ENCODE measurements at places on chromosomes 3 and 15.

GRCh38 chr3:15151166-15151565 is 52.2 kb upstream of the RBSN start:
- no peak for DNase-seq

DNA sequence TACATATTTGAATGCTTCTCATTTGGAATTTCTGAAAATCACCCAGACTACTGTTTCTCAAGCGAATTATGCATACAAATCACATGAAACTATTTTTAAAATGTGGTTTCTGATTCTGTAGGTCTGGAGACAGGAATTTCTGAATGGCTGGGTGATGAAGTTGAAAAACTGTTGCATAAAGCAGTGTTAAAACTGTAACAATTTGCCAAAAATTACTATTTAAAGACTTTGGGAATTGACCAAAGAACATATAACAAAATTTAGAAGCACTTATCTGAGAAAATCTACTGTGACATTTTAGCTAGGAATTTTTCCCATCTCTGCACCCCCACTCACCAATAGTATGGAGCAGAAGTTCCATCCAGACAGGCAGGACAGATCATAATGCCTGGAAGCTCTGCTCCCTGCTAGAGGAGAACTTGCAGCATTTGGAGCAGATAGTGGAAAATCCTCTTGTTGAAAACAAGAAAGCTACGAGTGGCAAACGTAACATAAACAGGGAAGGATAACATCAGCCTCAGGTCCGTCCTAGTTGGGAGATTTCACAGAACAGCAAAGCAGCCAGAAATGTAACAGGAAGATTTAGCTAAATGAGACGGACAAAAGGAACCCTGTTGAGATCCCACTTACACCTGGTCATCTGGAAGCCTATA is 132.3 kb upstream of the MCTP2 start:
- no peak for DNase-seq

- DNase-seq: no peak
Measured at GRCh38 chr3:101784855-101785613, 6.0 kb downstream of the NXPE3 start.

DNA sequence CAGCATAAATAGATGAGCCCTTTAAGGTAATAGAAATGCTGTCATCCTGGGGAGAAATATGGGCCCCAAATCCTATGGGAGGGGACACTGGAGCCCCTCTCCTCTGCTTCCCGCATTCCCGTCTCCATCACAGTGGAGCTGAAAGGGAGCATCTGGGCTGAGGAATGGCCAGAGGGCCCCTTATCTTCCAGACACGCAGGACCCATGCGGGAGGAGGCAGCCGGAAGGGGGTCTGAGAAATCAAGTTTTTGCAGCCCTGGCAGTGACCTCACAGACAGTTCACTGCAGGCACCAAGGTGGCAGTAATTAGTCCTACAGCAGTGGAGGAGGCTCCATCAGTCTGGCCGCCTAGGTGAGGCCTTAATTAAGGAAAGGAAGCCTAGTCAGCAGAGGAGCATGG is 80.2 kb downstream of the RAB11A start:
- no peak for DNase-seq

GRCh38 chr3:192655628-192656027 is 71.7 kb downstream of the FGF12 start:
- DNase-seq: no peak

- DNase-seq: no peak
Measured at GRCh38 chr3:170488802-170489201, 70.1 kb downstream of the CLDN11 start.

DNA sequence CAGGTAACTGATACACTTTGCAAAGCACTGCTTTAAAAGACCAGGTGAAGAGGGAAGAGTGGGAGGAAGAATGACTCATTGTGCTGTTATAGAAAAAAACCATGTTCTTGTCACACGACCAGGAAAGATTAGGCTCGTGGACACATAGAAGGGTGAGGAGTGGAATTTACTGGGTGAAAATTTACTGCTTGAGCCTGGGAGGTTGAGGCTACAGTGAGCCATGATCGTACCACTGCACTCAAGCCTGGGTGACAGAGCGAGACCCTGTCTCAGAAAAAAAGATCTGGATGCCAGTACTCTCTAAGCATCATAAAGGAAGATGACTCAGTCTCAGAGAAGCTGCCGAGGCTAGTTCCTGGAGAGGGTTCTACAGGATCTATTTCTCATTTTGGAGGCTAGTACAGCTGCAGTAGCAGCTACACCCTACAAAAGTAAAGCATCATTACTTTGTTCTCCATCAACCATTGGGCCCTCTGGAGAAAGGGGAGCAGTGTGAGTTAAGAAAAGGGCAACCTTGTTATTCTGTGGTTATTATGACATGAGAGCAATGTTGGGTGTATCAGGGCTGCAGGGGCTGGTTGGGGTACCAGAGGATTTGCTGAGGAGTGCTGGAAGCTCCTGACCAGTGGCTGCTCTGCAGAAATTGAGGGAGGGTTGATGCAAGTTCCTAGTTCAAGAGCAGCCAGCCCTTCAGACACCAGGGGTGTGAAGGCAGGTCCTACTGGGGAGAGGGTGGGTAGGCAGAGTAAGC is 75.4 kb downstream of the CMTM8 start:
- DNase-seq: no peak

DNA sequence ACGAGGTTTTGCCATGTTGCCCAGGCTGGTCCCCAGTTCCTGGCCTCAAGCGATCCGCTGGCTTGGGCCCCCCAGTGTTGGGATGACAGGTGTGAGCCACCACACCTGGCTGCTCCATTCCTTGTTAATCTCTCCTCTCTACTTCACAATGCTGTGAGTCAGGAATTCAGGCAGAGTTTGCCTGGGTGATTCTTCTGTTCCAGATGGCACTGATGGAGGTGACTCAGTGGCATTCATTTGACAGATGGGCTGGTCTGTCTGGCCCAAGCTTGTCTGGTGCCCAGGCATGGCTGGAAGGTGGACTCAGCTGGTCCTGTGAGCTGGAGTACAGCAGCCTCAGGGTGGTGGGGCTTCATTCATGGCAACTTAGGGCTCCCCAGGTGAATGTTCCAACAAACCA is 43.2 kb downstream of the SLC6A20 start:
- no peak for DNase-seq

- no peak for DNase-seq
Measured at GRCh38 chr3:64813326-64813725, 125.5 kb upstream of the ADAMTS9 start.

GRCh38 chr15:55515491-55515890 is 7.5 kb upstream of the DNAAF4 start:
- no peak for DNase-seq

- DNase-seq: no peak
Measured at GRCh38 chr3:8539419-8539818, 37.8 kb downstream of the LMCD1 start.

- DNase-seq: no peak
Measured at GRCh38 chr3:117356091-117356705, 646.6 kb downstream of the TUSC7 start.

GRCh38 chr3:87694678-87695077 is 364.1 kb downstream of the CGGBP1 start:
- DNase-seq: no peak

GRCh38 chr3:186461141-186461540 is 83.0 kb downstream of the CRYGS start:
- DNase-seq: no peak

- DNase-seq: no peak
Measured at GRCh38 chr3:158430448-158430847, 140.5 kb upstream of the MLF1 start.

DNA sequence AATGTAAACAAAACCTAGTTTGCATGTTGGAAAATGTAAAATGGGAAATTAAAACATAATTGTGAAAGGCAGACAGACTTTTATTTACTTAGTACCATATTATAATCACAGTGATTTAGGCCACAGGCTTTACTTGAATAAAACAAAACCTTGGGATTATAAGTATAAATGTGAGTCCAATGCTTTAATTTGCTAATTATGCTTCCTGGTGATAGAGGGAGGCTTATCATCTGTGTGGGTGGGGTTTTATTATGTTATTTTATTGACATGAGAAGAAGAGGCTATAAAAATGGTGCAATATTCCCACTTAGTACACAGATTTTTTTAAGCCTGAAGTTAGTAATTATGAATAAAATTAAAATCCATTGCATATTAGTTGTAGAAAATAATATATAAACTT is 248.3 kb upstream of the TBL1XR1 start:
- no peak for DNase-seq

GRCh38 chr3:153284282-153284938 is 122.4 kb downstream of the RAP2B start:
- no peak for DNase-seq

GRCh38 chr15:39564972-39565665 is 15.8 kb upstream of the THBS1 start:
- no peak for DNase-seq

- DNase-seq: no peak
Measured at GRCh38 chr15:101498076-101498716, 8.7 kb upstream of the PCSK6 start.

DNA sequence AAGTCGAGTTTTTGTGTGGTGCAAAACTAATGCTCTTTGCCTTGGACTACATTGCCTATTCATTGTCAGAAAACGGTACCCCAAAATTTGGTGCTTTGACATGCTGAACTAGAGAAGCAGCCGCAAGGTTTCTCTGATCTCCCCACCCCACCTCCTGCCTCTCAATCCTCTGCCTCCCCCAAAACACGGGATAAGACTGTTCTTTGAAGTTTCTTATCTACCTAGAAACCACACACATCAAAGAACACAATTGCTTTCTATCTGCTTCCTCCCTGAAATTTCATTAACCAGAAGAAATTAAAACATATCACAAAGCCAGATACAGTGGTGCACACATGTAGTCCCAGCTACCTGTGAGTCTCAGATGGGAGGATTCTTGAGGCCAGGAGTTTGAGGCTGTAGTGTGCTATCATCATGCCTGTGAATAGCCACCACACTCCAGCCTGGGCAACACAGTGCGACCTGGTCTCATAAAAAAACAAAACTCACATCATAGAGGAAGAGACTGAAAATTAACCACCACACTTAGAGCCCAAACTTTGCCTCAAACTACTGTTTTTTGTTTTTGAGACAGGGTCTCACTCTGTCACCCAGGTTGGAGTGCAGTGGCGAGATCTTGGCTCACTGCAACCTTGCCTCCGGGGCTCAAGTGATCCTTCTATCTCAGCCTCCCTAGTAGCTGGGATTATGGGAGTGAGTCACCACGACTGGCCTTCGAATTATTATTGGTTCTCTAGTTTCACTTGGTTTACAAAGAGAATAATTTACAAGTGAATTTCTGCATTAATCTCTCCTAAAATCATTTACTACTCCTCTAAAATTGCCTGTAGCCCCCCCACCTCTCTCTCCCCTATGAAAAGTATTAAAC is 2.7 kb upstream of the PCNP start:
- DNase-seq: no peak

GRCh38 chr3:25252291-25252690 is 175.8 kb upstream of the RARB start:
- no peak for DNase-seq

DNA sequence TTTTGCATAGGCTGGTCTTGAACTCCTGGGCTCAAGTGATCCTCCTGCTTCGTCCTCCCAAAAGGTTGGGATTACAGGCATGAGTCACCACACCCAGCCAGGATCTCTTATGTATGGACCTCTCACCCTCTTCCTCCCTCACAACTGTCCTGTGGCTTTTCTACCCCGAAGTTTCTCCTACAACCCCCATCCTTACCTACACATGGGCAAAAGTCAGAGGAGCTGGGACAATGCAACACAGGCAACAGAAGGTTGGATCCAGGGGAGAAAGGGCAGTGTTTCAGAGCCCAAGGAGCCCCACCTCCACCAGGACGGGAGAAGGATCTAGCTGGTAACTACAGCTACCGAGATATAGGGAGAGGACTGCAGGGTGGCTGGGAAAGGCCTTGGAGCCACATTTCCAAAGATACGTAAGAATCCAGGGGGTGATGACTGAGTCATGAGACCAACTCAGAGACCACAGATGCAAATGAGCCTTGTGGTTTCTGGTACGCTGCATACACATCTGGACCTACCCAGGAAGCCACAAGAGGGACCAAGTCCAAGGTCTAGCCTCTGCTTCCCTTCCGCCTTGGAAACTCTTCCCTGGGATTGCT is 13.6 kb downstream of the IGDCC4 start:
- DNase-seq: no peak
